ENCODE measurements at places on chromosomes 3 and 15.
A peak's percentile ranks its signal among the peaks of the same experiment; 100 is the strongest.

- no peak for DNase-seq
These were observed 9.4 kb upstream of the PCSK6 start for GRCh38 chr15:101498717-101499480.

- DNase-seq: no peak
These were observed 52.6 kb upstream of the EPHB3 start for GRCh38 chr3:184508938-184509337.

DNA sequence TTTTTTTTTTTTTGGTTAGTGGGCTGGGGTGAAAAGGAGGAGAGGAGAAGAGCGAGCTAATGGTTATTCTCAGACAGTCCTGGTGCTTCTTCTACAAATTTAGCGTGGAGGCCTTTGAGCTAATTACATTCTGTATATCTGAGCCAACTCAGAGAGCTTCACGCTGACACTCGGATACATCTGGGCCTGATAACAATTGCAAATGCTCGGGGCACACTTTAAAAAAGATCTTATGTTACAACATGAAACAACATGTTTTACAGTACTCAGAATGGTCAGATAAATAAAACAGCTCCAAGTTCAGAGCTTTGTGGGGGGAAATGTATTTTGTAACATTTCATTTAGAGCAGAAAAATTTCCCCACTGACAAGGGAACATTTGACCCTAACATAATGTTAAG lies 966.9 kb upstream of the NR2F2 start:
- DNase-seq: no peak

DNA sequence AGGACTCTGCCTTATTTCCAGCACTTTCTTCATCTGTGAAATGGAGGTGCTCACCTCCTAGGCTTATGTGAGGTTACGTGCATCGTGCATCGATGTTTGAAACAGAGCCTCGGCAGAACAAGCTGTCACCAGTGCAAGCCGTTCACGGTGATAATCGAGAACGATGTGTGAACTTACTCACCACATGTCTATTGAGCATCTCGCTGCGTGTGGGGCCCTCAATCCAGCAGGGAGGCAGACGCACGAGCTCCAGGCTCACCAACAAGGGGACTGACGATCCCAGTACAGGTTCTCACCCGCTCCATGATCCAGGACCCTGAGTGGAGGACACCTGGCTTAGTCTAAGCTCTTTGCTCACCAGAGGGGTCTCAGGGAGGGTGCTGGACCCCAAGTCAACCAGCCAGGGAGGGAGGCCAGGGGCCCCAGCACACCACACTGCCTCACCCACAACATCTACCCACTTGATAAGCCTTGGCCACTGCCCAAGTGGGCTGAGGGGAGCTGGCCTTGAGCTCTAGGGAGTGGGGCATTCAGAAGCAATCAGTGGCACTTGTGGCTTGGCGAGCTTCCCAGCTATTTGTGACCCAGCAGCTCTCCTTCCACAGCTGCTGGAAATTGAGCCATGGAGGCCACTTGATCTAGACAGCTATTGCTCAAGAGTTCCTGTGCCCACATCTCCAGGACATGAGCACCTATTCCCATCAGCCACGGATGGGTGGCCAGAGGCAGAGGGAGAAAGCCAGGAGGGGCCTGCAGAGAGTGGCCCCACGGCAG lies 34.4 kb upstream of the SLC6A1 start:
- DNase-seq: no peak

DNA sequence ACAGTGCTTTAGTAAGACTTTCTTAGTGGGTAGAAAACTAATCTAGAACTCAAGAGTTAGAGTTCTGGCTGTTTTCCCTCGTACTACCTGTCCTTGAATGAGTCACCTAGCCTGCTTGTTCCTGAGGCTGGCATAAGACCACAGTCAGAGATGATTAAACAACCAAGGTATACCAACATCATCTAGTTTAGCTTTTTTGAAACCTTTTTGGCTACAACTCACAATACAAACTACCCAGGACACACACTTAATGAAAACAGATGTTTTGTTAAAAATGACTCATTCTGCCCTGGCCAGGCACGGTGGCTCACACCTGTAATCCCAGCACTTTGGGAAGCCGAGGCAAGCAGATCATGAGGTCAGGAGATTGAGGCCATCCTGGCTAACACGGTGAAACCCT lies 4.6 kb downstream of the MCCC1 start:
- DNase-seq: no peak

DNA sequence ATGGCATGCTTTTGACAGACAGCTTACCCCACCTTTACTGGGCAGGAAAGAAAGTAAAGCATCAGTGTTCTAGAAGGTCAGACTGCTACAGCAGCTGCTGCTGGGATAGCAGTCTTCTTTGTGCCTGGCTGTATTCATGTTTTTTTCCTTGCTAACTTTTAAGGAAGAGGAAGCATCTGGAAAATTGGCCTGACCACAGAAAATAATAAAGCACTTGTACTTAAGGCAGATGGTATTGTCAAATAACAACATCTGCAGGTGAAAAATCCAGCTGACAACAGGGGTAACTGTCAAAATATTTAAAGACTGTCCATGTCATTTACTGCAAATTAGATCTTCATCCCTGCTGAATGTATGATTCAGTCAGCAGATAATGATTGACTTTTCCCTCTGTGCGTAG lies 229.0 kb downstream of the OXSM start:
- DNase-seq: peak; percentile 4

DNA sequence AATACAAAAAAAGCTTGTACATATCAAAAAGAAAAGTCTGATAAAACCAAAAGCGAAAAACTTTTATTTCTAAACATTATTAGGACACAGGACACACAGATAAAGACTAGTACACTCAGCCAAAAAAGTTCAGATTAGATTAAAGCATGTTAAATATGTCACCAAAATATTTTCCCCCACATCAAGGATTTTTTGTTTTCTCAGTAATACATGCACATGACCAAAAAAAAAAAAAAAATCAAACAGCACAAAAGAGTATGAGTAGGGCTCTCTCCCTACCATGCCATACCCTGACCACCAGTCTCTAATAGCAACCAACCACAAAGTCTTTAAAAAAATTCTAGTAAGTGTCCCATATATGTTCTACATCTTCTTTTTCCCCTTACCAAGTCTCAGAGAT lies 77.4 kb downstream of the LRRFIP2 start:
- no peak for DNase-seq

- no peak for DNase-seq
These were observed 189.7 kb downstream of the OPA1 start for GRCh38 chr3:193782747-193783146.

DNA sequence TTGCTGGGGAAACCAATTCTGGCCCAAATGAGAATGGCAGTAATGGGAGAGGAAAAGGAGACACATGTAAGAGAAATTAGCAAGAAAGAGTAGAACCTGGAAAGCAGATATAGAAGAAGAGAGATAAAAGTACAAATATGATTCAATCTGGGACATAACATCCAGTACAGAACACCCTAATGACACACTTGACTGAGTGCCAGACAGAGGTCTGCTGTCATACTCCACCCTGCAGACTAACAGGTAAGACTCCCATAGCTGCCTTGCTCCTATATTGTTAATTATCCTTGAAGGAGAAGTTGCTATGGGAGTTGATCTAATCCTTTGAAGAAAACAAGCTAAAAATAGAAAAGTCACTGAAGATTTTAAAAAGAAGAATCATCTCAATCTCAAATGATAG lies 21.1 kb downstream of the CCPG1 start:
- DNase-seq: no peak

Measured in kidney (tissue), 22 donors.